ENCODE measurements at places on chromosomes 13 and 19. TPM values are rescaled to one million over a fixed set of nuclear protein-coding genes. Genes with fewer than 3 reads are reported as not detected.

NBEA gene
- total RNA-seq: 16.3 TPM

FGF21 gene
- total RNA-seq: 0.55 TPM

LILRA1 gene
- total RNA-seq: not detected

MAMSTR gene
- total RNA-seq: 1.4 TPM

DNA sequence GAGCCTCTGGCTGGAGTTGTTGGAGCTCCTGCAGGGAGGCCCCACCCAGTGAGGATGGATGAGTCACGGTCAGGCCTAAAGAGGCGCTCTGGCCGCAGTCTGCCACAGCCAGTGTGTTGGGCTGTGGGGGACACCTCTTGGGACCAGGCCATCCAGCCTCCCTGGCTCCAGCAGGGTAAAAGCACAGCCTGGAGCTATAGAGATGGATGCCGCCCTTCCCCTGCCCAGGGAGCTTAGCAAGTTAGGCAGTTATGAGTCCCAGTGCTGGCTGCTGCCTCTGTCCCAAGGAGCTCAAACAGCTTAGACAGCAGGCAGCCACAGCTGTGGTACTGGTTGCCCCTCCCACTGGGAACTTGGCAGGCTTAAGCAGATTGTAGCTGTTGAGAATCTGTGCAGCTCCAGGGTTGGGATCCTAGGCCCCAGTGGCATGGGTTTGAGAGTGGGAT is 100.9 kb downstream of the NDFIP2 start:
- no peak overlapping the region for H3K27ac ChIP-seq
- no peaks in the 10 kb centered on the region for H3K4me1 ChIP-seq
- H3K4me3 ChIP-seq: no peak overlapping the region
- peak; percentile 38 for DNase-seq
- H3K27me3 ChIP-seq: no peaks in the 10 kb centered on the region
- H3K36me3 ChIP-seq: no peaks in the 10 kb centered on the region

DNA sequence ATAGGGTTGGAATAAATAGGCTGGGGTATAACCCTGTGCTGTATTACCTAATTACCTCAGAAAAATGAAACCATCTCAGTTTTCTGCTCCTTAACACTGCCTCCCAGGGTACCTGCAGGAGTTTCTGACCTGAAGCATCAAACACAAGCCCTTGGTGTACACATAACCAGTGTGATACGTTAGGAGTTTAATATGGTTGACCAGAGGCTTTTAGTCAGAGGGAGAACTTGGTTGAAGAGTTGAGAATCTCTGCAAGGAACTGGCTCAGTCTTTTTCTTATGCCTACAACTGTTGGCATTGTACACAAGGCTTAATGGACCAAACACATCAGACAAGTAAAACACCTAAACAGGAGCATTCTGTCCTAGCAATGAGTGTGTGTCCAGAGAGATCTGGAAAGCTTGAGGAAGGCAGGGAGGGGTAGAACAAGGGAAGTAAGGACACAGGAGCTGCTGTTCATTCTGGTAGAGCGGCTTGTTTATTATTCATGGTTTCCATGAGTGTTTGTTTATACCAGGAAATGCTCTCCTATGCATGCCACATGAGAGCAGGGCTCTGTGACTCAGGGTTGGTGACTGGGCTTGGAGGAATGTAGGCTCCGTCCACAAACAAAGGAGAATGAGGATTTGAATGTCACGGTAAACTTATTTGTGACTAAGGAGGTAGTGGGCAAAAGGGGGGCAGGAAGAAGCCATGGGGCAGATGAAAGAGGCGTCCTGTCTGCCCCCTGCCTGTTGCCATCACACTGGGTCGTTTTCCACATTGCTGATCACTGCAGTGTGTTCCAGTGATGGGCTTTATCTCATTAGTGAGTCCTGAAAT is 11.9 kb upstream of the SPATA13 start:
- H3K36me3 ChIP-seq: no peaks in the 10 kb centered on the region
- H3K4me1 ChIP-seq: peaks cover 10% of the 10 kb centered on the region
- no peak overlapping the region for H3K4me3 ChIP-seq
- no peaks in the 10 kb centered on the region for H3K27me3 ChIP-seq
- peak overlapping the region; percentile 59 for H3K27ac ChIP-seq
- DNase-seq: peak; percentile 83

- no peak overlapping the region for H3K4me3 ChIP-seq
- H3K4me1 ChIP-seq: no peaks in the 10 kb centered on the region
- peaks cover 96% of the 10 kb centered on the region for H3K36me3 ChIP-seq
- H3K27ac ChIP-seq: no peak overlapping the region
- H3K27me3 ChIP-seq: no peaks in the 10 kb centered on the region
- DNase-seq: no peak
These were observed 26.0 kb downstream of the MED4 start for GRCh38 chr13:48068952-48069351.

DNA sequence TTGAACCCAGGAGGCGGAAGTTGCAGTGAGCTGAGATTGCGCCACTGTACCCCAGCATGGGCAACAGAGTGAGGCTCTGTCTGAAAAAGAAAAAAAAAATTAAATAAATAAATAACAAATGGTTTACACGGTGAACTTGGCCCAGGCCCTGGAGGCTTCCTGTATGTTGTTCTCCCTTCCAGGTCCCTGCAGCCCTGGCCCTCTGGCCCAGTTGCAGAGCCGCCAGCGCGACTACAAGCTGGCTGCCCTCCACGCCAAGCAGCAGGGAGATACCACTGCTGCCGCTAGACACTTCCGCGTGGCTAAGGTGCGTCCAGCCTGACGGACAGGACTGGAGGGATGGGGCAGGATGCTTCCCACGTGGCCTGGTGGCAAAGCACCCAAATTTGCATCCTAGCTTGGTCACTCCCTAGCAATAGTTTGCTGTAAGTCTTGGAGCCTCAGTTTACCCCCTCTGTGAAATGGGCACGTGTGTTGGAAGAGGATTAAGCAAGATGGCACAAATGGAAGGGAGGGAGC is 11.9 kb downstream of the CC2D1A start:
- no peaks in the 10 kb centered on the region for H3K4me1 ChIP-seq
- no peak overlapping the region for H3K4me3 ChIP-seq

DNA sequence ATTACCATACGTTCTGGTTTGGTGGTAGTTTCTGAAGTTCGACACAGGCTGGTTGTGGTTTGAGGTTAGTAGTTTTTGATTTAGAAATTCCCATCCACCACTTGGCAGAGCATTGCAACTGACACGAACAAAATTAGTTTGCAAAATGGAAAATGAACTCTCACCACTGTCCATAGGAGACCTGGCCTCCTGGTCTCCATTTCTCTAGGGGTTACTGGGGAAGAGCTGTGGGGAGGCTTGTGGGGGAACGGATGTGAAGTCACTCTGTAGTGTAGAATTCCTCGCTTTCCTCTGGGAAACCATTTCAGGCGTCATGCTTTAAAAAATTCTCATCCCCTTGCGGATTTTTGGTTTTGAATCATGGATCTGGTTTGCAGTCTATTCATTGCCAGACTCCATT is 321.5 kb upstream of the MAB21L1 start:
- no peak for DNase-seq
- no peak overlapping the region for H3K4me3 ChIP-seq
- H3K4me1 ChIP-seq: no peaks in the 10 kb centered on the region
- no peaks in the 10 kb centered on the region for H3K27me3 ChIP-seq
